Myometrial cell (primary cell): ENCODE measurements at places on chromosomes 5 and 9. TPM values are rescaled to one million over a fixed set of nuclear protein-coding genes. Genes with fewer than 3 reads are reported as not detected.

ARID3C gene
- total RNA-seq: under 0.01 and 0.58 TPM in 2 replicates

SLCO4C1 gene
- not detected in 2 replicates for total RNA-seq

PFN3 gene
- total RNA-seq: not detected in 2 replicates

SLC4A9 gene
- not detected in 2 replicates for total RNA-seq

PCDHGB7 gene
- total RNA-seq: 4.3 and 6.0 TPM in 2 replicates

ANKRD33B gene
- 1.9 and 2.3 TPM in 2 replicates for total RNA-seq
